ENCODE measurements at places on chromosomes 4 and X. TPM values are rescaled to one million over a fixed set of nuclear protein-coding genes. Genes with fewer than 3 reads are reported as not detected.

The CSN1S1 gene
- total RNA-seq, result not detected

The P2RY4 gene
- total RNA-seq, result 0.44 TPM

The PRDM8 gene
- total RNA-seq, result 9.0 TPM

The PWWP3B gene
- total RNA-seq, result not detected

The DMRTC1 gene
- total RNA-seq, result 0.71 TPM

The F8A2 gene
- total RNA-seq, result not detected

The CXCL13 gene
- total RNA-seq, result 0.44 TPM

The DCX gene
- not detected for total RNA-seq

The EDNRA gene
- total RNA-seq, result not detected

The MAGED1 gene
- 28.9 TPM for total RNA-seq

The C4orf51 gene
- not detected for total RNA-seq

DNA sequence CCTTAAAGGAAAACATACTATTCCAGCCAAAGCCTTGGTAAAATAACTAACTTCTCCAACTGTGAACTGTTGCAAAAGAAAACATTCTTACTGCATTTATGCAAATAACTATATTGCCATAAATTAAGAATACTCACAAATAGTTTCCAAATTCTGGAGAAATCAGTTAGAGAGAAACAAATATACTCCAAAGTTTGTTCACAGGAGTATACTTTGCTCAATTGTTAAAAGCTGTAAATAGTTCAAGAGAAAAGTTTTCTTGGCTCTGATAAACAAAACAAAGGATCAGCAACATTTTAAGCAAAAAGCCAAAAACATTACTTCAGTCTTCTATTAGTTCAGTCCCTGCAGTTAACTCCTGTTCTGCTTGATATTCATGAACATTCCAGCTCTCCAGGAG is 83.0 kb downstream of the EIF4E start:
- no peak for DNase-seq

DNA sequence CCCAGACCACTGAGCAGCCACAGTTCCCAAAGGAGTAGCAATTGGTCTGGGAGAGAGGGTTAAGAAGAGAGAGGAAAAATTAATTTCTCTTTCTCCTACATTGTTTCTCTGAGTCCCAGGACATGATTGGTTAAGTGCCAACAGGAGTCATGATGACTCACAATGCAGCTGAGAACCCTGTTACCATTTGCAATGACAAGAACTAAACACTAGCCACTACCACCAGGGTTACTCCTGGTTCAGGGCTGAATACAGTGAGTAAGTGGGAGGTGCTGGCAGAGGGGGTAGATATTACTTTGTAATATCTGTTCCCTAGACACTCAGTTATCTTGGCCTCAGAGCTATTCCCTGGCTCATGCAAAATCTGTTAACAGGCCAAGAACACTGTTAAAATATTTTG is 18.0 kb downstream of the ETDC start:
- DNase-seq, result no peak

DNA sequence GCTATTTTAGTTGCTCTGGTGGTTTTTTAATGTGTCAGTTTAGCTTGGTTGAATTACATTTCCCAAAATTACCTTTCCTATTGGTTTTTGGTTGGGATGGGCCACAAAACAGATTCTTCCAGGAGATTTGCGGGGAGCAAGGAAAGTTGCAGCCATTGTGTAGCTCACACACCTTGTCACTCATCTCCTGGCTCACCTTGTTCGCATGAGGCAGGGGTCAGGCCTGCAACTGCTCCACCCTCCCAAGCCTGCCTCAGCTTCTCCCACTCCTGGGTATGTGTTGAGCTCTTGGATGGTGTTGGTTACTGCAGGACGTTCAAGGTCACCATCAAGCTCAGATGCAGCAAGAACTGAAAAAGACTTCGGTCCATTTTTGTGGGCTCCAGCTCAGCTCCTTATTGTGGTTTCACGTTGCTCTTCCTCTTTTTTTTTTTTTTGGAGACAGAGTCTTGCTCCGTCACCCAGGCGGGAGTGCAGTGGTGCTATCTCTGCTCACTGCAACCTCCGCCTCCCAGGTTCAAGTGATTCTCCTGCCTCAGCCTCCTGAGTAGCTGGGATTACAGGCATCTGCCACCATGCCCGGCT is 95.6 kb upstream of the METTL14 start:
- DNase-seq, result no peak

- DNase-seq, result no peak
Measured at GRCh38 chrX:104254442-104255115, at the start of gene ESX1. ESX1 (minus strand) TSS chrX:104254933; CDS start chrX:104254849, 84 bp downstream.

- DNase-seq, result no peak
Measured at GRCh38 chr4:57672846-57673433, 562.8 kb upstream of the IGFBP7 start.

DNA sequence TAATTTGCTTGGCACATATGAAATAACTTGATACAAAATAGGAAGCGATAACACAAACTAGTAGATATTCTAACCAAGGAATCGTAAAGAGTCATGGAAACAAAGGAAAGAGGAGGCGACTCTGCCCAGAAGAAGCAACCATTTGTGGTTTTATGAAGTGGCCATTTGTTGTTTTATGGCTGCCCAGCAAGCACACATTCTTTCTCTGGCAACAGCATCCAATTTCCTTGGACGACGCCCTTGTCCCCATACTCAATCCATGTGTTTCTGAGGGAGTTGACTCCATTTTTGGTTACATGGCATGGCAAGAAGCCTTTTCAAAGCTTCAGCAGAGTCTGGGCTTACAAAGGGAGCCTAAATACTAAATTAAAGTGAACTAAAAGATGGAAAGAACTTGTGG is 295.1 kb downstream of the INPP4B start:
- DNase-seq, result no peak

DNA sequence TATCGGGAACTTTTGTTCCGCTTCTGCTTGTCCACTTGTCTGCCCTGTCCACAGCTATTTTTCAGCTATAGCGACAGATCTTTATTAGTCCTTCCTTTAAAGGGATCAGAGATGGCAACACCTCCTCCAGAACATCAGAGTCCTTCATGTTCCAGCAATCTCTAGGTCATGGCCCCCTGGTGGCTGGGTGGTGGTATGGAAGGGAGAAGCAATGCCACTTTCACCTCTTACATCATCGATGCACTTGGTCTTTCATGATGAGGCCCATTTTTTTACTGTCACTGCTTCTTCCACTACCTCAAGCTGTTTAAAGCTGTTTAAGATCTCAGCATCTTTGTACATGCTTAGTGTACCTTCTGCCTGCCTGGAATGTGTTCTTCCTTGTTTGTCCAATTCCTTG is 106.7 kb downstream of the ARHGAP6 start:
- DNase-seq, result peak; percentile 18

- no peak for DNase-seq
Measured at GRCh38 chrX:65300104-65300809, 234.3 kb downstream of the LAS1L start.

- no peak for DNase-seq
Measured at GRCh38 chr4:1862961-1863296, 7.0 kb upstream of the LETM1 start.

DNA sequence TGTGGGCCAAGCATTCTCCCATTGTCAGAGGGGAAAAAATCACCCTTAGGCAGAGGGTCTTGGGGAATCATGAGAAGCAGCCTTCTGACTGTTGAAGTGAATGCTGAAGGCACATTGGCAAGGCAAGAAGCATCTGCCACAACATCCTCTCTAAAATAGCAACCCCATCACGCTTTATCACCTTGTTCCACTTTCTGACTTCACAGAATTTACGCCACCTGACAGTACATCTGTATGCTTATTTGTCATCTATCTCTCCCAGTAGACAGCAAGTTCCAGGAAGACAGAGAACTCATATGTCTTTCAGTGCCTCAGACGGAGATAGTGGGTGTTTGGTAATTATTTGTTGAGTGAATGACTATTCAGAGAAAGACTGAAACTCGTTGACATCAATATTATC is 68.4 kb upstream of the SCML1 start:
- DNase-seq, result no peak

- no peak for DNase-seq
Measured at GRCh38 chr4:155885666-155886065, 17.8 kb upstream of the TDO2 start.

GRCh38 chr4:137367620-137368019 is 164.7 kb downstream of the PCDH18 start:
- DNase-seq, result no peak

DNA sequence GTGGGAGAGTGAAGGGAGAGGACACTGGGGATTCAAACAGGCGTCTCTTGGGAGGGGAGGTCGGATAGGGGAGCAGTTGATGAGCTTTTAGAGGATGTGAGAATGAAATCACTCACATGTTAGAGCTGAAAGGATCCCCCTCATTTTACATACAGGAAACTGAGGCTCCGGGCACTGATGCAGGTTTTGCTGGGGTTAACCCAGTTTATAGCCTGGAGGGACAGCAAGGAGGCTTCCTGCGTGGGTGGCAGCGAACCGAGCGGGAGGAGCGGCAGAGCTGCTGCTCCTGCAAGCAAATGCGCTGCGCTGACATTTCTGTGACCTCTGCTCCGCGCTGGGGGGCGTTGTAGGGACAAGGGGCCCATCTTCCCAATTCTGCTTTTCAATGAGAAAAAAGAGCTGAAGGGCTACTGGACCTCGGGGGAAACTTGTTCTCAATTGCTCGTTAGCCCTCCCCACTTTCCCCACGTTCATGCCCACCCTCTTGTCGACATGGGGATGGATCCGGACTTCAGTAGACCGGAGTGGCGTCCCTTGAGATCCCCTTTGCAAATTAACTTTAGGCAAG is 1.2 kb upstream of the NEUROG2 start:
- DNase-seq, result peak; percentile 18

DNA sequence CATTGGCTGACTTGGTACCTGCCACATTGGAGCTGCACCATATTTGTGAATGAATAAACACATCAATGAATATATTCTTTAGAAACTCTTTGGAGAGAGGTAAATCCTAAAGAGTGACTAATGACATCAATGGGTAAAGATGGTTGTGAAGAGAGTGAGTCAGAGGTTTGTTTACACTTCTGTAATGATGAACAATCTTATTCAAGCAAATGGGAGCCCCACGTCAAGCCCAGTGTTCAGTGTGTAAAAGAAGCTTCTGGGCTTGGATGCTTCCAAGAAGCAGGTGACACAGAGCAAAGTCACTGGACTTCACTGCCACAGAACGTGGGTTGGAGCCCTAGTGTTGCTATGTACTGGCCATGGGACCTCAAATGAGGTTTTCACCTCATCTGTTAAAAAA is 319.0 kb downstream of the STK32B start:
- no peak for DNase-seq

DNA sequence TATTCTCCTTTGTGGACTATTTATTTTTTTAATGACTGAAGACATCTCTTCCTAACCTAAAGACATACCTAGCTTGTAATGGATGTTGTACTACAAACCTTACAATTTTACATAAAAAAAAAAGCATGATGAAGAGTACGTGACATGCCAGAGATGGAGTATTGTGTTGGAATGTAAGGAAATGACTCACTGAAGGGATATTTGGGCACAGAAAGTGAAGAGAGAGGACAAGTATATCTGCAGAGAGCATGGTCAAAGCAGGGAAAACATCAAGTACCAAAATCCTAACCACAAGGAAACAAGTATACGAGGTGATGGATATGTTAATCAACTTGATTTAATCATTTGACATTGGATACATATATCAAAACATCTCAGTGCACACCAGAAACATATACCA is 1051.4 kb upstream of the PRKX start:
- DNase-seq, result no peak

GRCh38 chr4:88846206-88846790 is 148.7 kb upstream of the NAP1L5 start:
- no peak for DNase-seq

GRCh38 chr4:25095837-25096236 is 64.4 kb downstream of the SEPSECS start:
- DNase-seq, result no peak

GRCh38 chr4:7540654-7541413 is 106.1 kb upstream of the PSAPL1 start:
- DNase-seq, result no peak

- no peak for DNase-seq
Measured at GRCh38 chr4:145289403-145290076, 109.2 kb upstream of the OTUD4 start.

DNA sequence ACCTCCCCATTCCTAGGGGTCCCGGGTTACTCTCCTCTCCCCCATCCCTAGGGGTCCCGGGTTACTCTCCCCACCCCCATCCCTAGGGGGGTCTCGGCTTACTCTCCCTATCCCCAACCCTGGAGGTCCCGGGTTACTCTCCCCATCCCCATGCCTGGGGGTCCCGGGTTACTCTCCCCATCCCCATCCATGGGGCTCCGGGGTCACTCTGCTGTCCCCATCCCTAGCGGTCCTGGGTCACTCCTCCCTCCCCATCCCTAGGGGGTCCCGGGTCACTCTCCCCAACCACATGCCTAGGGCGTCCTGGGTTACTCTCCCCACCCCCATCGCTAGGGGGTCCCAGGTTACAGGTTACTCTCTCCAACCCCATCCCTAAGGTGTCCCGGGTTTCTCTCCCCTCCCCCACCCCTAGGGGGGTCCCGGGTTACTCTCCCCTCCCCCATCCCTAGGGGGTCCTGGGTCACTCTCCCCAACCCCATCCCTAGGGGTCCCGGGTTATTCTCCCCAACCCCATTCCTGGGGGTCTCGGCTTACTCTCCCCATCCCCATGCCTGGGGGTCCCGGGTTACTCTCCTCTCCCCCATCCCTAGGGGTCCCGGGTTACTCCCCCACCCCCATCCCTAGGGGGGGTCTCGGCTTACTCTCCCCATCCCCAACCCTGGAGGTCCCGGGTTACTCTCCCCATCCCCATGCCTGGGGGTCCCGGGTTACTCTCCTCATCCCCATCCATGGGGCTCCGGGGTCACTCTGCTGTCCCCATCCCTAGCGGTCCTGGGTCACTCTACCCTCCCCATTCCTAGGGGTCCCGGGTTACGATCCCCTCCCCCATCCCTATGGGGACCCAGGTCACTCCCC is 821 bp downstream of the ASMTL start:
- DNase-seq, result peak; percentile 18

- no peak for DNase-seq
Measured at GRCh38 chr4:184163813-184164212, 53.9 kb downstream of the ENPP6 start.

DNA sequence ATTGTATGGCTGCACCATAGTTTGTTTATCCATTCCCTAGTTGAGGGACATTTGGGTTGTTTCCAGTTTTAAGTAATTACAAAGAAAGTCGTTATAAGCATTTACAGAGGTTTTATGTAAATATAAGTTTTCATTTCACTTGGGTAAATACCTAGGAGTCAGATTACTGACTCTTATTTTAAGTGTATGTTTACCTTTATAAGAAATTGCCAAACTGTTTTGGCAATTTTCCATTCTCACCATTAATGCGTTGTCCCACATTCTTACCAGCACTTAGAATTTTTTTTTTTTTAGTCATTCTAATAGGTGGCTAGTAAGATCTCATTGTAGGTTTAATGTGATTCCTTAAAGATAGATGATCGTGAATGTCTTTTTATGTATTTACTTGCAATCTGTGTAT is 121.5 kb upstream of the NR3C2 start:
- no peak for DNase-seq

GRCh38 chr4:87116231-87116630 is 104.2 kb downstream of the KLHL8 start:
- DNase-seq, result no peak

GRCh38 chrX:127112726-127113125 is 293.2 kb downstream of the PRR32 start:
- no peak for DNase-seq

Measured in activated B cell treated with CpG ODN at 0.5 μM for 24 hours (primary cell).